ENCODE measurements at places on chromosomes 4 and X.

DNA sequence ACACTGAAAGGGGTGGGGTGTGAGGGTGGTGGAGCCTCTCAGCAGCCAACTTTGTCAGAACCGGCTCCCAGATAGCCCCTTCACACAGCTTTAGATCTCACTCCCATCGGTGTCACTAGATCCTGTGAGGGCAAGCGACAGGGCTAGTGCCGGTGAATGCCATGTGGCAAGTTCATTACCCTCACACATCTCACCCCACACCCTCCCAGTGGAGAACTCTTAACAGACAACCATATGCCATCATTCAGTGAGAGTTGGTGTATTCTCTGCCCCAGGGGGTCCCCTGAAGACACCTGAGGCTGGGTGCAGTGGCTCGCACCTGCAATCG is 15.3 kb downstream of the SEPTIN6 start:
- no peaks in the 10 kb centered on the region for H3K27me3 ChIP-seq
- no peaks in the 10 kb centered on the region for H3K36me3 ChIP-seq
- DNase-seq, result no peak
- H3K4me3 ChIP-seq, result peak overlapping the region; percentile 92
- H3K4me1 ChIP-seq, result peaks cover 21% of the 10 kb centered on the region

- no peak overlapping the region for H3K4me3 ChIP-seq
- no peaks in the 10 kb centered on the region for H3K27me3 ChIP-seq
- no peaks in the 10 kb centered on the region for H3K36me3 ChIP-seq
- no peaks in the 10 kb centered on the region for H3K4me1 ChIP-seq
- no peak for DNase-seq
These were observed 100.2 kb upstream of the PGRMC2 start for GRCh38 chr4:128387600-128388351.

DNA sequence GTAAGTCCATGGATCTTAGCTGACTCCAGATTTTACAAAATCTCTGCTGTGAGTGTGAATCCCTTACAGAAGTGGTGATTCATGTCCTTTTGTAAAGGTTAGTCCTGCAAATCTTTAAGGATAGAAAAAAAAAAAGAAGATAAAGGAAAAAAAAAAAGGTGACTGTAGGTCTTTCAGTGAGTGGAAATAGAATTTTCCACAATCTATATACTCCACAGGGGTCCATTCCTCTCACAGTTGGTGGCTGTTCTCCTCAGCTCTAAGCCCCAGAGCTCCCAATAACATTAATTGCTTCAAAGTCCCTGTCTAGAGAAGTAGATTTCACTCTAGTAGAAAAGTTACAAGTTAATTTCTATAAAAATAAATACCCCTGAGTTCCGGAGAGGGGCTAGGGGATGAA is 189.1 kb downstream of the NDST4 start:
- H3K4me1 ChIP-seq, result no peaks in the 10 kb centered on the region
- no peak overlapping the region for H3K27ac ChIP-seq
- no peak for DNase-seq
- H3K4me3 ChIP-seq, result no peak overlapping the region
- H3K27me3 ChIP-seq, result no peaks in the 10 kb centered on the region

DNA sequence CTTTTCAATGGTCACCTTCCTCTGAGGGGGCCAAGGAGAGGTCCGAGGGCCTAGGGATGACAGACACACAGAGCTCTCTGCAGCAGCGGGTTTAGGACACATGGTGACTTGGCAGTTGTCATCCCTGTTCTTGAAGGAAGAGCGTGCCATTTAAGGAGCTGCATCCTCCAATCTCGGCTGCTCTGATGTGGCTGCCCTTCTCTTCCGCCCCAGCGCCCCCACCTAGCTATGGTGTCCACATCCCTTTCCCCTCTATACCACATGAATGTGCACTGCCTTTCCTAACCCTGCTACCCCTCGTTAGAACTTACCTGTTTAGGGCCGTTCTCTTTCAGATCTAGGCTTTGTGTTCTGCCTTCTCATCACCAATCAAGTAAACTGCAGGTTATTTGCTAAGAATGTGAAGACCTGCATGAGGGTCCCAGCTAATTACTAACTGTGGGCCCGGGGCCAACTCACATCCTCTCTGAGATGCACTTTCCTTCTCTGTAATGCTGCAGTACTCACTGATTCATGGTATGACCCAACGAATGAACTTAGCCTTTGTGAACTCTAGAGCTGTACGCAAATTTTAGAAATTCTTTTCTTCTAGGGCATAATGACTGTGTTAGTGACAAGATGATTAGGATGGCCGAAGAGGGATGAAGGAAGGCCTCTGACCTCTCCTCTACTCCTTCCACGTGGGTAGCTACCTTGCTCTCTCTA is 38.2 kb downstream of the CHST7 start:
- peak overlapping the region; percentile 62 for H3K4me3 ChIP-seq
- no peak overlapping the region for H3K27ac ChIP-seq
- DNase-seq, result peak; percentile 22
- H3K36me3 ChIP-seq, result no peaks in the 10 kb centered on the region

DNA sequence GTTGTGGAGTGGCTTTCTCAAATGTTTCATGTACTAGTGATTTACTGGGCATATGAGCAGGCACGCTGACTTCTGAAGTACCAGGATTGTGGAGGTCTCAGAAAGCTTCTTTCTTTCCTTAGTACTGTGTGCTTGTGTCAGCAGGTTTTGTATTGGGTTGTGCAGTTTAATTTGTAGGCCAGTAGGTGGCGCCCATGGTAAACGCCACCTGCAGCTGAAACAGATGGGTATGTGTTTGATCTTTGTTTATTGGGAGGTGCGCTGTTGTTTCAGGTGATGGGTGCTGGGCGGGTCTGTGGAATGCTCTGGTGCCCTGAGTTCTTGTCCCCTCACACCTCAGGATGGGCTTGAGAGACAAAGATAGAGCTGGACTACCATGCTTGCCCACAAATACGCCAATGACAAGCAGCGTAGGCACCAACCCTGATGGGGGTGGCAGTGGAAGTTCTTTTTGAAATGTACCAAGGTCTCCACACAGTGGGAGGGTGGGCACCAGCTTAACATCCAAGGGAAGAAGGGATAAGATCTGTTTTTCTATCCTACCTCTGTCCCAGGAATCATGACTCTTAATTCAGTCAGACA is 141.5 kb downstream of the RPS6KA6 start:
- no peak overlapping the region for H3K27ac ChIP-seq
- DNase-seq, result no peak
- no peaks in the 10 kb centered on the region for H3K27me3 ChIP-seq
- H3K4me3 ChIP-seq, result no peak overlapping the region
- H3K4me1 ChIP-seq, result no peaks in the 10 kb centered on the region

- no peak overlapping the region for H3K27ac ChIP-seq
- DNase-seq, result no peak
- peaks cover 13% of the 10 kb centered on the region for H3K27me3 ChIP-seq
- no peaks in the 10 kb centered on the region for H3K4me1 ChIP-seq
- H3K36me3 ChIP-seq, result no peaks in the 10 kb centered on the region
These were observed 67.8 kb downstream of the PSAPL1 start for GRCh38 chr4:7366954-7367353.

DNA sequence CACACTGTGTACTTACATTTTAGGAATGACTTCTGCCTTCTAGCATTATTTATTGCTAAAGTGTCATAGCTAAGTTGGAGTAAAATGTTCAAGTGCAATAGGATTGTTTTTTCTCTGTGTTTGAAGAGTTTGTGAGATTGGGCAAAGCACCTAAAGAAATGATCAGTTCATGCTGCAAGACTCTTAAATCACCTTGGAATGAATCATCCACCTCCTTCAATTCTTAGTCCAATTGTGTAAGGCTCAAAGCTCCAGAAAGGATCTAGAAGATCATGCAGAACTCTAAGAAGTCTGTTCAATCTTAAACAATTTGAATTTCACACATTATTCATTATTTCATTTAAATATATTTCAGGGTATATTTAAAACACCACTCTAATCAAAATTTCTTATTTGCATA is 137.1 kb downstream of the AMELX start:
- no peak for DNase-seq
- H3K27ac ChIP-seq, result no peak overlapping the region
- peaks cover 3% of the 10 kb centered on the region for H3K27me3 ChIP-seq
- peaks cover 6% of the 10 kb centered on the region for H3K36me3 ChIP-seq
- H3K4me1 ChIP-seq, result peaks cover 3% of the 10 kb centered on the region
- H3K4me3 ChIP-seq, result no peak overlapping the region

DNA sequence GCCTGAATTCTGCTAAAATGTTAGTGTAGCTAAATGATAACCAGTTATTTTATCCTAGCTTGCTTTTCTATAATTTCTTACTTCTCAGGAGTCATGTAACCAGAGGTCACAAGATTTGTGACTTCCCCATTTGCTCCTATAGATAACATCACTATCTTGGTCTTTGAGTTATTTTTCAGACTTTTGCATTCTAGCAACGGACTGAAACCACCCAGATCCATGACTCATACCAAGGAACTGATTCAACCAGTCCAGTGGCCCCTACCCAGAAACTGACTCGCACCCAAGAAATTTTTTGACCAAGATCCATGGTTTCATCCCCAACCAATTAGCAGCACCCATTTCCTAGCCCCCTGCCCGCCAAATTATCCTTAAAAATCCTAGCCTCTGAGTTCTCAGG is 50.0 kb downstream of the IQCM start:
- no peak for DNase-seq
- no peaks in the 10 kb centered on the region for H3K27me3 ChIP-seq
- H3K36me3 ChIP-seq, result no peaks in the 10 kb centered on the region
- no peak overlapping the region for H3K4me3 ChIP-seq
- no peak overlapping the region for H3K27ac ChIP-seq
- no peaks in the 10 kb centered on the region for H3K4me1 ChIP-seq

- H3K27ac ChIP-seq, result no peak overlapping the region
- DNase-seq, result no peak
- H3K27me3 ChIP-seq, result peaks cover 2% of the 10 kb centered on the region
- H3K4me1 ChIP-seq, result no peaks in the 10 kb centered on the region
- H3K36me3 ChIP-seq, result no peaks in the 10 kb centered on the region
These were observed 104.4 kb upstream of the MYOZ2 start for GRCh38 chr4:119031218-119031617.

- H3K36me3 ChIP-seq, result no peaks in the 10 kb centered on the region
- no peaks in the 10 kb centered on the region for H3K4me1 ChIP-seq
- H3K27ac ChIP-seq, result no peak overlapping the region
- H3K4me3 ChIP-seq, result peak overlapping the region; percentile 65
These were observed 2.4 kb upstream of the BCOR start for GRCh38 chrX:40100141-40100536.

DNA sequence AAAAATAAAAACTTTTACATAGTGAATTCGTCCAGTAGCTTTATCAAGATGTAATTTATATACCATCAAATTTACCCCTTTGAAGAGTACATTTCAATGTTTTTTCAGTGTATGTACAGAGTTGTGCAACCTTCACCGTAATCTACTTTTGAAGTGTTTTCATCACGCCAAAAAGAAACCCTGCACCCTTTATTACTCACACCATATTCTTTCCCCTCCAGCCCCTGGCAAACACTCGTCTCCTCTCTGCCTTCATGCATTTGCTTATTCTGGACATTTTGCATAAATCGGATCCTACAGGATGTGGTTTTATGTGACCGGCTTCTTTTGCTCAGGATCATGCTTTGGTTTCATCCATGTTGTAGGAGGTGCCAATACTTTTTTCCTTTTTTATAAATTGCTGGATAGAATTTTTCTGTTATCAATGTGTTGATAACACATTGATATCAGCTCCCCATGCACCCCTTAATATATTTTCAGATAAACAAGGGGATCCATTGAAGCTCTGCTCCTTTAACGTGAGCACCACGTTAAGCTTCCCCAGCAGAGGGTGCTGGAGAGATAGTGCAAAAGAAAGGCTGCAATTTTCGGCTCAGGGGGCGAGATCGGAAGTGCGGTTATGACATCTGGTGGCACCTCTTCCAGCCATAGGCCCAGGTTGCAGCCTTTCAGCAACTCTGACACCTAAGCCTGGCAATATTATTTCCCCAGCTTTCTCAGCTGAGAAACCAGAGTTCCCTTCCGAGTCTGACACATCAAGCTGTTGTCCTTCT is 100.1 kb upstream of the VCX3B start:
- no peak for DNase-seq

- no peak for DNase-seq
- H3K36me3 ChIP-seq, result no peaks in the 10 kb centered on the region
- no peaks in the 10 kb centered on the region for H3K4me1 ChIP-seq
- no peak overlapping the region for H3K4me3 ChIP-seq
- H3K27me3 ChIP-seq, result peaks cover 2% of the 10 kb centered on the region
These were observed 28.1 kb downstream of the DDIT4L start for GRCh38 chr4:100162027-100162685.

- no peaks in the 10 kb centered on the region for H3K36me3 ChIP-seq
- H3K27ac ChIP-seq, result no peak overlapping the region
- H3K4me1 ChIP-seq, result peaks cover 2% of the 10 kb centered on the region
- DNase-seq, result no peak
These were observed 79.3 kb upstream of the DYNLT3 start for GRCh38 chrX:37926700-37927099.

DNA sequence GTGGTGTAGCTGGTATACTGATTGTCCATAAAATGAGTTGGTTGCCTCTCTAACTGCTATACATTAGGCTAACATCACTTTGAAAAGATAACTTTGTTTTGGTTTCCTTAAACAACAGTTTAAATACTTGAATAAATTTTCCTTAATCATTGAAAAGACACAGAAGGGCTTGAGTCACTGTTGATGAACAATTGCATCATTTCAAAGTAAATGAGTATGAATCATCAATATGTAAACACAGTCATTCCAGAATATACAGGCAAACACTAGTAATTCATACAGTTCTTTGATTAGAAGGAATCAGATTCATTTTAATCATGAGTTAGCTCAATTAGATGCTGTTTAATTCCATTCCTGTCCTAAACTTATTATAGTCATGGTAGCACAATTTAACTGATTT is 160.6 kb downstream of the AFF2 start:
- no peak for DNase-seq
- H3K27me3 ChIP-seq, result no peaks in the 10 kb centered on the region
- no peaks in the 10 kb centered on the region for H3K36me3 ChIP-seq
- peaks cover 4% of the 10 kb centered on the region for H3K4me1 ChIP-seq
- no peak overlapping the region for H3K4me3 ChIP-seq

DNA sequence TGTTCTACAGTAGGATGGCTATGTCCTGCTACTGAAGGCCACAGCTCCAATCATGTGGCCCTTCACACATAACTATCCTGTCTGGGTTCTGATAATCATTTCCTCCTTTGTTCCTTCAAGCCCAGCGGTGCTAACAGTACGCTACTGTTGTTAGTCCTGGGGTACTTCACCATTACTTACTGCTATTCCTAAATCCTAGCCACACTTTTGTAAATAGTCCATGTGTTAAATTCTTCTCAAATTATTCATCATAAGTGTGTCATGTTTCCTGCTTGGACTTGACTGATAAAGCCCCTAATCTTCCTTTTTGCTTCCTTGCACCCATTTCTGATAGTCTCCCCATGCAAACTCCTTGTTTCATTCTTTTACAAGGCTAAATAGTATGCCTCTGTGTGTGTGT is 332.6 kb downstream of the FGF13 start:
- H3K27me3 ChIP-seq, result no peaks in the 10 kb centered on the region
- H3K36me3 ChIP-seq, result no peaks in the 10 kb centered on the region
- no peak for DNase-seq

- H3K27ac ChIP-seq, result no peak overlapping the region
- H3K27me3 ChIP-seq, result no peaks in the 10 kb centered on the region
- no peaks in the 10 kb centered on the region for H3K4me1 ChIP-seq
These were observed 10.6 kb downstream of the HGFAC start for GRCh38 chr4:3452376-3452775.

Data from naive thymus-derived CD8-positive, alpha-beta T cell (primary cell).